A172 (cell line): ENCODE measurements at places on chromosomes 6 and 20. TPM values are rescaled to one million over a fixed set of nuclear protein-coding genes. Genes with fewer than 3 reads are reported as not detected.

Gene TSHZ2
- 0.36 TPM in 1 of 2 replicates, not detected in the other for total RNA-seq

Gene HNF4A
- total RNA-seq = not detected in 2 replicates

Gene NMBR
- total RNA-seq = not detected in 2 replicates

Gene THBD
- 0.07 and 0.17 TPM in 2 replicates for total RNA-seq

Gene MBOAT1
- 6.2 and 10.3 TPM in 2 replicates for total RNA-seq

Gene DDO
- total RNA-seq = 3.5 and 6.0 TPM in 2 replicates

Gene PLG
- total RNA-seq = not detected in 2 replicates

Gene YWHAB
- 101 and 108 TPM in 2 replicates for total RNA-seq

Gene PAX1
- not detected in 2 replicates for total RNA-seq

Gene NOX3
- total RNA-seq = not detected in 2 replicates

Gene BNIP5
- not detected in 2 replicates for total RNA-seq

Gene ZSCAN16
- total RNA-seq = 7.7 and 9.9 TPM in 2 replicates

Gene LPIN3
- 3.4 TPM in 2 replicates for total RNA-seq

Gene ADGRB3
- not detected in 2 replicates for total RNA-seq

Gene POPDC3
- 29.4 and 45.7 TPM in 2 replicates for total RNA-seq

Gene GSTA1
- not detected in 2 replicates for total RNA-seq
